ENCODE measurements at places on chromosomes 7 and 10.

GRCh38 chr7:144388950-144389349 is 14.5 kb downstream of the NOBOX start:
- no peak for DNase-seq

DNA sequence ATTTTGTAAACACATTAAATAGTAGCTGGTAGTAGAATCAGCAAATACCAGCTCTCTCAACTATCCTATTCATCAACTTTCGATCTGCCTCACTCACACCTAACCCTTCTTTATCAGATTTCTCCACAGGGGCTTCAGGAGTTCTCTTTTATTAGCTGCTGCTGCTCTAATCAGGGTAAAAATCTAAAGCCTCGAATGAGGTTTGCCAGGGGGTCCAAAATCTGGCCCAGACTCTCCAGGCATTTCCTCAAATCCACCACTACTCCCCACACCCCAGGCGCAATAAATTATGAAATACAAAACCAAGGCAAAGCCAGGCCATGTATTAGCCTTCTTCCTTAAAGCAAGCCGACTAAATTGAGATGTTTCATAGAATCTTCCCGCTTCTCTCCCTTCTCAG is 2.3 kb downstream of the RNF216 start:
- DNase-seq: no peak

GRCh38 chr10:97207131-97207530 is 21.4 kb upstream of the SLIT1 start:
- no peak for DNase-seq

DNA sequence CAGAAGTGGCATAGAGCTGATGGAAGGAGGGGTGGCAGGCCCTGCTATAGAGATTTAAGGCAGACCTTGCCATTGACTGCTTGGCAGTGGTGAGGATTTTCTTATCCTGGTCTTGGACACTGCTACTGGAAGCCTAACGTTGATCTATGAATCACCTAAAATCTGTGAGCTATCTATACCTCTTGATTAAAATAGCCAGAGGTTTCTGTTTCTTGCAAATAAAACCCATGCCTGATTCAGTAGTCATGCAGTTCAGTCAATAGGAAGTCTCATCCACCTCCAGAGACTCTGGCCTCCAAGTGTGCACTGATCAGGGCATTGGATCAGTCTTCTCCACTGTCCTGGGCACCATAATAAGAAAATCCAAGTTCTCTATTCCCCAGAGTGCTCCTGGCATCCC is 286.5 kb downstream of the PTEN start:
- DNase-seq: no peak

DNA sequence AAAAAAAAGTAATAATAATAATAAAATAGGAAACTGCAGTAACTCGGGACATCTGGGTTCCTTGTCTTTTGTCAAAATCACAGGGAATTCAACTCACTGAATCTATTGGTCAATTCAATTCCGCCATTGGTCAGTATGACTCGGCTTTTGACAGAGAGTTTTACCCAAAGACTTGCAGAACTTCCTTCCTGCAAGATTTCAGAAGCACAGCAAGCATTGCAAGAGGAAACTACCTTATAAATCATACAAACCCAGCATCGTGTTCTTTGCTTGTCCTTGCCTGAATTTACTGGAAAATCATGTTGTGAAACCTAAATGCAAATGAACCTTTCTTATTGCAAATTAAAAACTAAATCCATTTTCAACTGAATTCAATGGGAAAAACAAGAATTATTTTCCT is 15.5 kb downstream of the KLF6 start:
- DNase-seq: no peak

- no peak for DNase-seq
Observed at GRCh38 chr10:31290386-31290785, 28.6 kb upstream of the ZEB1 start.

DNA sequence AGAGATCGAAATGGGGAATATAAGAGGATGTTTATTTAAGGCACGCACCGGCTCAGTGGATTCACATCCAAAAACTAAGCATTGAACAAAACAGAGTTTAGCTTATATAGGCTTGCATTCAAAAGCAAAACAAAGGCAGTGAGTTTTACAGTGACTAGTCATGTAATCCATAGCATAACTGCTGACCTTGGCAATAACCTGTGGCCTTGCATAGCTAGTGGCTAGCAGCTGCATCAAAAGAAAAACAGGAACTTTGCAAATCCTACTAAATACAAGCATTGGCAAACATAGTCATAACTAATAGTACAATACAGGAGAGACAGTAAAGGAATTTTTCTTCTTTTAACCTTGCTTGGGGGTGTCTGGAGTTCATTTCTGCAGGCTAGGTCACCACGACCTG is 9.7 kb upstream of the ZNF485 start:
- no peak for DNase-seq

DNA sequence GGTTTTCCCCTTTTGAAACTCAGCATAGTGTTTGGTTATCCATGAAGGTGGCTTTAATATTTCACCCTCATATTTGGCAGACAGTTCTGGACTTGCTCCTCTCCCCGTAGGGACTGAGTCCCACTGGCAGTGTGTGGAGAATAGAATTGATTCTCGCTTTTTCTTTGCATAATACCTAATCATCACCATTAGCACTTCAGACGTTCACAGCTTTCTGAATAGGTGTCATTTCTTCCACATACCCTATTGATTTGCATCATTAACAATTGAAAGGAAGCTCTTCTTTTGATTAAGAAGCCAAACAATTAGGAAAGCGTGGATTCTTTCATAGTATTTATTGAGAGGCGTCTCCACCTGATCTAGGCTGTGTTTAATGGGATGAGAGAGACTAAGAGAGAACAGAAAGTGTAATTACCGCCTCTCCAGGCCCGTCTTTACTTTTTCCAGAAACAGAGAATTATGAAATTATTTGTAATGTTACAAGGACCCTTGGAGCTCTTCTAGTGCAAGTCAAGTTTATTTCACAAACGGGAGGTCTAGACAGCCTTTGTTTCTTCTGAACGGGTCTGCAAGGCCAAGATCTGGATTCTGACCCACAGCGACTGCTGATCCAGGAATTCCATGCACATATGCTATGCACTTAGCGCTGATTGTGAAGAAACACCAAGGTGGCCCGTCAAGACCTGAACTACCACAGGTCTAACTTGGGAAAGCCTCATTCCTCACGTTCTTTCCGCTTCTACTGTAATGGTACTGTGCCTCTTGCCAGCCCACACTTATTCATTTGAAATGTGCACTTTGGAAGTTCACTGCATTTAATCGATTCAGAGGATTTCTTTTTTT is 249.9 kb upstream of the C7orf33 start:
- DNase-seq: no peak

- no peak for DNase-seq
Observed at GRCh38 chr10:116627386-116627933, 6.7 kb downstream of the PNLIPRP2 start.

DNA sequence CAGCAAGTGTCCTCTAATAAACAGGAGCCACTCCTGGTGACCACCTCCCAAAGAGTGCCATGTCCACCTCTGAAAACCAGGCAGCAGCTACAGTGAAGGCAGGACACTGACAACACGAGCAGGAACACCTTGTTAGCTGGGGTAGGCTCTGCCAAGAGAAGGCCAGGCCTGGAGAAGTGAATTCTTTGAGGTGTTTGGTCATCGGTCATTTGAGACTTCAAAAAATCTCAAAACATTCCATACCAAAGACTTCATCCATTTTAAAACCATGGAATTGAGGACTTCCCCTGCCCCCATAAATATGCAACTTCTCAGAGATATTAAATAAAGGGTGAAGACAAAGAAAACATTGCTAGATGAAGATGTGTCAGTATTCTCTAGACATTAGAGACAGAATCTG is 28.4 kb upstream of the OPALIN start:
- DNase-seq: no peak

GRCh38 chr7:107103369-107103768 is 58.9 kb downstream of the PRKAR2B start:
- DNase-seq: no peak

- DNase-seq: no peak
Observed at GRCh38 chr7:7438851-7439250, 96.8 kb downstream of the COL28A1 start.
